ENCODE measurements at places on chromosomes 13 and 19.

DNA sequence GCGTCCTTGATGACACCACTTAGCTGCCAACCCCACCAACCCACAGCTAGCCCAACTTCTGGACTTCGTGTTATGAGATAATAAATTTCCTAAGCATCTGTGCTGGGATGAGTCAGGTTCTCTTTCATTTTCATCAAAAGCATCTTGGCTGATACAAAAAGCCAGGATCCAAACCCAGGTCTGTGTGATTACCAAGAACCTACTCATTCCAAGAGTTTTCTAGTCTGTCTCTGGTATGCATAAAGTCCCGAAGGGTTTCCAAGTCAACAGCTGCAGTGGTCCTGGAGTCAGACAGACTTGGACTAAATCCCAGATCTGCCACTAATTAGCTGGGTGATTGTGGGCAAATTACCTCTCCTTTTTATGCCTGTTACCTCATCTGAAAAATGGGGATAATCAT lies 55.5 kb upstream of the SERP2 start:
- DNase-seq = no peak

DNA sequence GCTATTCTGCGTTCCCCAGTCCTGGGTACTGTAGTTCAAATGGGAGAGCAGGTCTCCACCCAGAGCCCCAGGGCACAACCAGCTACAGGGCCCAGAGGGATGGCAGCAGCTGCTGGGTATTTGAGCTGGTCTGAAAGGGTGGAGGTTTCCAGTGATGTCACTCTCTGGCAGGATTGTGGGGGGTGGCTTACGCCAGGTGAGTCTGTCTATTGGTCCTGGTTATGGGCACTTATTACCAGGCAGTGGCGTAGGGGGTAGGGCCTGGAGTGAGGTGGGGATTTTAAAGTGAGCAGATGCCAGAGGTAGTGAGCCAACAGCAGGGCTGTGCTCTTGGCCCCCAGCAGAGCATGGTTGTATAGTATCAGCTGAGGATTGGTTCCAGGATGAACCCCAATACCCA lies 6.2 kb downstream of the RPS19 start:
- DNase-seq = no peak

- no peak for DNase-seq
These were observed 10.7 kb upstream of the ZNF175 start for GRCh38 chr19:51560339-51560738.

DNA sequence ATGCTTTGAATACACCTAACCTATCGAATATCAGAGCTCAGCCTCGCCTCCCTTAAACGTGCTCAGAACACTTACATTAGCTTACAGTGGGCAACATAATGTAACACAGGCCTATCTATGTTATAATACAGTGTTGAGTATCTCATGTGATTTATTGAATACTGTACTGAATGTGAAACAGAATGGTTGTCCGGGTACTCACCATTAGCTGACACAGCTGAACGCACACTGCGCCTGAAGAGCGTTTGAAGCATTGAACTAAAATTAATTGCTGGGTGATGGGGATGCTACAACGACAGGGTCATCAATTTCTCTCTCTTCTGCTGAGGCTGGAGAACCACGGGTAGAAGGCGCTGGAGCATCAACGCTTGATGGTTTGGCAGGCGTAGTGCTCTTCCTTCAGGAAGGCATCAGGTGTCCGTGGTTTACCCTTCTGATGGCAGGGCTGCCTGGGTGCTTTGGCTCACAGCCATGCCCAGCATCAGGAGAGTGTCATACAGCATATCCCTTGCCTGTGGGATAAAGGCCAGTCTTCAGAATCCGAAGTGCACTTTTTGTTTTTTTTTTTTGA lies 46.9 kb upstream of the UBE2L5 start:
- DNase-seq = no peak

DNA sequence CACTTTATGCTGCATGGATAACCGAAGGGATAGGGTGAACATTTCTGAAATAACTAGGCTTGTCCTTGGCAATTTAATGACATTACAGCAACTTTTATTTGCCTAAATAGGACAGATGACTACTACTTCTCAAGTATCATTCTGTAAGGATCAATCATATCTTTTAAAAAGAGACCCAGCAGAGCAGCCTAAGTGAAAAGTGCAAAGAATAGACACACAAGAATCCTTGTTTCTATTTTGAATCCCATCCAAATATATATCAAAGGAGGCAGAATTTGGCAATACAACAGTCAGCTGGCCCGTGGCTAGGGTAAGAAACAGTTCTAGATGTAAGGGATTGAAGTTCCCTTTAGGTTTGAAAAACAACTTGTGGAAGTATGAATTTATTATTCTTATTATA lies 6.9 kb downstream of the THSD1 start:
- no peak for DNase-seq

DNA sequence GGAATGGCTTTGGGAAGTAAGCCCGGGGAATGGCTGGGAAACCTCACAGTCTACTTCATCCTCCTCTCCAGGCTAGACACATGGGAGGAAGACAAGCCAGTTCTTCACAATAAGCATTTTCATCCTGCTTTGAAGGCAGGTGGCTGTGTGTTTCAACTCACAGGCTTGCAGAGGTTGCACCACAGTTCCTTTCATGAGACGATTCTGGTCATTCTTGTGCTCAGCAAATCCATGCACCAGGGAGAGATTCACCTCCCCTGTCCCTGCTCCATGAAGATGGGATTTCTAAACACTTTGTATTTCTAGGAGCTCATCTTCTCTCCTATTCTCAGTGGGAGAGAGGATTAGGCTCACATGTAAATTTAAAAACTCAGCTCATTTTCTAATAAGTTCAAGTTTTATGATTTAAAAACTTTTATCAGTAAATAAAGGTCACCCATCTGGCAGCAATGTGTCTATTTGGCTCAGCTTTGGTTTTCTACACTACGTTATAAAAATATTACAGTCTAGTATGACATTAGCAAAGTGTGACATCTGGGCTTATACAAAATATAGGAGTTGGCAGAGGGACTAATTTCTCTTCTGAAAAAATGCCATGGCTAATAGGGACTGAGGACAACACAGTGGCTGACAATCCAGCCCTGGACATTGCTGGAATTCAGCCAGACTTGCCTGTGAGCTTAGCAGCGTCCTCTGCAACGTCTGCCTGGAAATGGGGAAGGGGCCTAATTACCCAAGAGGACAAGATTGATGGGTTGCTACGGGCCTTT lies 283.2 kb upstream of the SLC10A2 start:
- DNase-seq = no peak

DNA sequence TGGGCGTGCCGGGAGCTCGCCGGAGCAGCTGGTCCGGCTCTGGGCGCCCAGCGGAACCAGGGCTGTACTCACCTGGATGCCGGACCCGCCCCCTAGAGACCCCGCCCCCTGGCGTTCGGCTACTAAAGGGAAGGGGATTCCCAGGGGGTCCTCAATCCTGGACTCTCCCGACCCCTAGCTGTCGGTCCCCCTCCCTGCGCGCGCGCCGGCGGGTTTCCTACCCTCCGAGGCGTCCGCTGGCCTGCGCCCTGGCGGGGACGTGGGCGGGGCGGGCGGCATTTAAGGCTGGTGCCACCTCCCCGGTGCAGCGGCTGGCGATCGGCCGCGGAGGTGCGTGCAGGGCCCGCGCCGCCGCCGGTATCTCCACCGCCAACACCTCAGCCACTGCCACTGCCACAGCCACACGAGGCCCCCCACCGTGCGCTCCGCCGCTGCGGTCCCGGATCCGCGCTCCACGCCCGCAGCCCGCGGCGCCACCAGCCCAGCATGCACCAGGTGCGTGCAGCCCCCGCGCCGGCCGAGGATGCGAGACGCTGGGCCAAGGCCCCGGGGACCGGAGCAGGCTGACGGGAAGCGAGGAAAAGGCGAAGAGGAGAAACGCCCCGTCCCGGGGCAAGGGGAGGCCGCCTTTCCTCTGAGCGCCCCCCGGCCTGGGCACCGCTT lies at the start of gene ATP12A:
Gene ATP12A, plus strand, starts transcription at position 151 of the 663 bp plus-strand sequence. Its CDS starts 336 bp downstream, at position 487.
- DNase-seq = no peak

- DNase-seq = no peak
These were observed 353.6 kb downstream of the FGF9 start for GRCh38 chr13:22024381-22024994.

DNA sequence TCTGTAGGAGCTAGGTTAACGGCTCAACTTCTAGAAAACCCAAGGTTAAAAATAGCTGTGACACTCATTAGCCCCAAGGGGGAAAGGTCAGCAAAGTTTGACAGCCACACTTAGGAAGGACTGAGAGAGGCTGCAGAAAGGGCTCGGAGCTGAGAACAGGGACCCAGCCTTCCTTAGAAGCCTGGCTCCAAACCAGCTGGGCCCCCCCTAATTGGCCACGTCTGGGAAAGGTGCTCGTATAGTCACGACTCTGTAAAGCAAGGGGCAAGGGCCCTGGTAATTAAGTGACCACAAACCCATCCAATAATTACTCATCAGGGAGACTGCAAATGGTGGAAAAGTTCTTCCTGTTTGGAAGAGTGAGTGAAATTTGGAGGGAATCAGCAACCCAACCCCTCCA lies 90.5 kb downstream of the RNASEH2B start:
- DNase-seq = no peak

DNA sequence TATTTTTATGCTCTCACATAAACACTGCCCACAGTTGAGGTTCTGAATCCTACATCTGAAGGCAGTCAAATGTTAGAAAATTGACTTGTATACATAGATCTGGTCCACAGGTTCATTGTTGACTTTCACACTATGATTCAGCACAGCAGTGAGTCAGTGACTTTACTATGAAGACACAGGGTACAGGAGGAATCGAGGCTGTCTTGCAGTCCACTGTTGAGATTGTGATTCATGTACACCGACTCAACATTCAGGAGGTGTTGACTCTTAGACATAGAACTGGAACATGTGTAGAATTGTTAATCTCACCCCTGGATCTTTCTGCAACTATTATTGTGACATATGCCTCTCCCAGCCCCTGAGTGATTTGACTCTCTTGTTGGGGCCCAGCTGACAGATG lies 74.3 kb upstream of the ZNF43 start:
- no peak for DNase-seq

GRCh38 chr13:40671956-40672764 lies 5.7 kb upstream of the FOXO1 start:
- DNase-seq = no peak

DNA sequence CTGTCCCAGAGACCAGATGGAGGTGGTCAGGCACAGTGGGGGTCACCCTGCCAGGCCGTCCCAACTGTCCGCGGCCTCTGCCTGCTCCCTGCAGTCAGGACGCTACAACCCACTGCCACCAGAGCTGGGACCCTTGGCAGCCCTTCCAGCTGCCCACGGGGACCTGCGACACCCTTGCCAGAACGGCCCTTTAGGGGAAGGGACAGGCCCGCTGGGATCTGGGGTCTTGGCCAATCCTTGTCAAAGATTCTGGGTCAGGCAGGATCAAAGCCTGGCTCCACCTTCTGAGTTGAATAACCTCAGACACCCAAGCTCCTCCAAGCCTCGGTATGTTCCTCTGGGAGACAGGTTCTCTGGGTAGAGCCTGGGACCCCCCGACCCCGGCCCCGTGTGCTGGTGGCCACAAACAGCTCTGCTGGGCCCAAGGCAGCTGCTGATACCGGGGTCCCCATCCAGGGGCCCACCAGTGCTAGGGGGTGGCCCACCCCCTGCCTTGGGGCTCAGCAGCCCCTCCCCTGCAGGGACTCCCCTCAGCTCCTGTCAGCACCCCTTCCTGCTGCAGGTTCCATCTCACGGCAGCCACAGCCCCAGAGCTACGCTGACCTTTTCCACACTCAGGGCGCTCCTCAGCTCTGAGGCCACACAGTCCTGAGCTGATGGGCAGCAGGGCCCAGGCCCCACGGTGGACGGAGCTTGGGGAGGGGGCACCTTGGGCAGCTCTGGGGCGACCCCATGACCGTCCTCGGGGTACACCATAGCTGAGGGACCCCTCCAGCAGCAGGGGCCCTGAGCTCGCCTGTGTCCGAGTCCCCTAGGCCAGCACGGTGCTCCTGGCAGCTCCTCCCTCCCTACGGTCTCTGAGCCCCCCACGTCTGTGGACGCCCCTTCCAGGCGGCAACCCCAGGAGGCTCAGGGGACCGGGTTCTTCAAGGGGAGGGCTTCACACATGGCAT lies 18.4 kb downstream of the SBNO2 start:
- DNase-seq = no peak

DNA sequence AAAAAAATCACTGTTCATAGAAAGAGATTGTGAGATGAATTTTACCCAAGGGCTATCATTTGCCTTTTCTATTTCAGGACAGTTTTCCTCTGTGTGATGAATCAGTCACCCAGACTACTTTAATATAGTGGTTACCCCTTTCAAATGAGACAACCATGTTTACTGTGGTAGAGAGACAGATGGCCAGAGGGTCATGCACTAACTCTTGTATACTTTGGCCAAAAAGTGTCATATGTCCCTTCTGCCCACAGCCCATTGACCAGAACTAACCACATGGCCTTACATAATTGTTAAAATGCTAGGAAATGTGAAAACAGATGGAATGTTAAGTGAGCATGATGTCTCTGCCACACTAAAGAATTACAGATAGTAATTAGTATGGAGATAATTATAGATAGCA lies 498.7 kb downstream of the DACH1 start:
- no peak for DNase-seq

DNA sequence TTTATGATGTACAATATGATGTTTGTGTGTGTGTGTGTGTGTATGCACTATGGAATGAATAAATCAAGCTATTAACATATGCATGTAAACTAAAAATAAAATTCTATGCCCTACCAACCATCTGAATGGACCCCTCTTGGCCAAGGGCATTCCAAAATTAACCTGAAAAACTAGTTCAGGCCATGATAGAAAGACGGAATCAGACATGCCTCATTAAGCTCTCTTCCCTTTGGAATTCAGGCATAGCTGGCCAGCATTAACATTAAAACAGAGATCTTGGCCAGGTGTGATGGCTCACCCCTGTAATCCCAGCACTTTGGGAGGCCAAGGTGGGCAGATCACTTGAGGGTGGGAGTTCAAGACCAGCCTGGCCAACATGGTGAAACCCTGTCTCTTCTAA lies 18.3 kb upstream of the SLC1A6 start:
- DNase-seq = no peak

- DNase-seq = no peak
These were observed 1.6 kb downstream of the R3HDM4 start for GRCh38 chr19:911197-912033.

- DNase-seq = no peak
These were observed 102.3 kb upstream of the POSTN start for GRCh38 chr13:37700887-37701286.

- DNase-seq = no peak
These were observed 1702.1 kb upstream of the PCDH20 start for GRCh38 chr13:63117710-63118109.

- no peak for DNase-seq
These were observed 4.2 kb downstream of the LGALS7B start for GRCh38 chr19:38793177-38793576.
